Nephron progenitor cell (in vitro differentiated cells): ENCODE measurements at places on chromosomes 12 and 14.

- DNase-seq: no peak
Measured at GRCh38 chr12:3028108-3028507, 49.1 kb upstream of the TSPAN9 start.

- DNase-seq: no peak
Measured at GRCh38 chr14:102272392-102272791, 32.6 kb downstream of the MOK start.

DNA sequence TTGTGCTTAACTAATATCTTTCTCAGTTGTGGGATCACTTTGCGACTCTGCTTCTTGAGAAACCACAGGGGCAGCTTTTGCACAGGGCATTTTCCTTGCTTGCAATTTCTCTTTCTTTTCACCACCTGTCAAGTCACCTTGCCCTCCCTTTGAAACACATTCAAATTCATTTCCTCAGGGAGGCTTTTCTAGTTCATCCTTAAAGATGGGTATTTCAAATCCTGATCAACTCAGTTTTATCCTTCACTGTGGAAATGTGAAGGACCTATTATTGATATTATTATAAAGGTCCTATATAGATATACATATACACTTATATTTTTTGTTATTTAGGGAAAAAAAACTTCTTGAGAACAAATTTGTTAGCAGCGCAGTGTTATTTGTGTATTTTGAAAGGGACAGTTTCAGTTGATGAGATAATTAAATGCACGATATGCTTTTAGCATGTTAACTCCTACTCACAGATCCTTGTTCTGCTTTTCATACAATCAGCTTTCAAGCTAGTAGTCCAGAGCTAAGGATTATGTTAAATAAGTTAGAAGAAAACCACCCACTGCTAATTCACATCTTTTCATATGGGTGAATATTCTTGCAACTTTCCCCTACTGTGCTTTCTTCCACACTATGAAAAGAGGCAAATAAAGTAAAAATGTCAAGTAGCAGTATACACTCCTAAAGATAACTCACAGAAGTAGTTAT lies 501.4 kb upstream of the RGS6 start:
- no peak for DNase-seq

DNA sequence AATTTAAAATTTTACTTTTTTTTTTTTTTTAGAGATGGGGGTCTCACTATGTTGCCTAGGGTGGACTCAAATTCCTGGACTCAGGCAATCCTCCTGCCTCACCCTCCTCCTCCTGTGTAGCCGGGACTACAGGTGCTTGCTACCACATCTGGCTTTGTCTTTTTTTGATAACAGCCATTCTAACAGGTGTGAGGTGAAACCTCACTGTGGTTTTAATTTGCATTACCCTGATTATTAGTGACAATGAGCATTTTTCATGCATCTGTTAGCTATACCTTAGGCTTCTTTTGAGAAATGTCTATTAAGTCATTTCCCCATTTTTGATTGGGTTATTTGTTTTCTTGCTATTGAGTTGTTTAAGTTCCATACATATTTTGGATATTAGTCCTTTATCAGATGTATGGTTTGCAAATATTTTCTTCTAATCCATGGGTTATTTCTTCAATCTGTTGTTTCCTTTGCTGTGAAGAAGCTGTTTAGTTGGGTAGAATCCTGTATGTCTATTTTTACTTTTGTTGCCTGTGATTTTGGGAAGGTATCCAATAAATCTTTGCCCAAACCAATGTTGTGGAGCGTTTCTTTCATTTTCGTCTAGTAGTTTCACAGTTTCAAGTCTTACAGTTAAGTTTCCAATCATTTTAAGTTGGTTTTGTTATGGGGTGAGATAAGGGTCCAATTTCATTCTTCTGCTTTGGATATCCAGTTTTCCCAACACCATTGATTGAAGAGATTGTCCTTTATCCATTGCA lies 86.1 kb downstream of the MYF5 start:
- no peak for DNase-seq

DNA sequence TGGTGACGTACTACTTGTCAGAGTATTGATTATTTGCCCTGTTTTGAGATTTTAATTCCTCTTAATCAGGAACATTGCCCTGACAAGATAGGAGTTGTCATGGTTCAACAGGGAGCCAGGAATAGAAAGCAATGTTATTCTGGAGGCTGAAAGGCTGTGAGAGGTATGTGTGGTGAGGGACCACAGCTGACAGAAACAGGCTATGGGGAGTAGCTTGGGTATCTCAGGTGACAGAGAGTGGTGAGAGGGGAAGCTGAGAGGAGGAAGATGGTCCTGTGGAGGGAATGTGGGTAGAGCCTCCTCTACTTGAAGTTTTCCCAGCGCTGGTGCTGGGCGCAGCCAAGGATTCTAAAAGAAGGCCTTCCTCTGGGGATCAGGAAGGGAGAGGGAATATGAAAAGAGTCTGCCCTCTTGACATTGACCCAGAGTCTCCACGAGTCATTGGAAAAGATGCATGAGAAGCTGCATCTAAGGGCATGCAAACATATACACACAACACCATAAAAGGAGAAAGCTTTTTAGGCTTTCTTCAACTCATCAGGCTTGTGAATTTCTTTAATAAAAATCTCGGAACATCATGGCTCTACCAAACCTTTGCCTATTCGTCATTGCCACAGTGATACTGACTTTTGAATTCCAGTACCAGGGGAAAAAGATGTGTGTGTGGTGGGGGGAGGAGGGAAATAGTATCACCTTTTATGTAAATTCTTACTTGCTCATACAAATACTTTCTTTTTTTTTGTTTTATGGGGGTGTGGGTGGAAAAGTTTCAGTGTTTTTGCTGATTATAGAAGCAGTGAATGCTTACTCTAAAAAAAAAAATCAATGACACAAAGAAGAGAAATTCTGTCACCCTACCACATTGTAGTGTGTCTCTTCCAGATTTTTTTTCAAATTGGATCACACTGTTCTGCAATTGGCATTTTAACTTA lies 39.9 kb upstream of the DHRS7 start:
- DNase-seq: no peak

DNA sequence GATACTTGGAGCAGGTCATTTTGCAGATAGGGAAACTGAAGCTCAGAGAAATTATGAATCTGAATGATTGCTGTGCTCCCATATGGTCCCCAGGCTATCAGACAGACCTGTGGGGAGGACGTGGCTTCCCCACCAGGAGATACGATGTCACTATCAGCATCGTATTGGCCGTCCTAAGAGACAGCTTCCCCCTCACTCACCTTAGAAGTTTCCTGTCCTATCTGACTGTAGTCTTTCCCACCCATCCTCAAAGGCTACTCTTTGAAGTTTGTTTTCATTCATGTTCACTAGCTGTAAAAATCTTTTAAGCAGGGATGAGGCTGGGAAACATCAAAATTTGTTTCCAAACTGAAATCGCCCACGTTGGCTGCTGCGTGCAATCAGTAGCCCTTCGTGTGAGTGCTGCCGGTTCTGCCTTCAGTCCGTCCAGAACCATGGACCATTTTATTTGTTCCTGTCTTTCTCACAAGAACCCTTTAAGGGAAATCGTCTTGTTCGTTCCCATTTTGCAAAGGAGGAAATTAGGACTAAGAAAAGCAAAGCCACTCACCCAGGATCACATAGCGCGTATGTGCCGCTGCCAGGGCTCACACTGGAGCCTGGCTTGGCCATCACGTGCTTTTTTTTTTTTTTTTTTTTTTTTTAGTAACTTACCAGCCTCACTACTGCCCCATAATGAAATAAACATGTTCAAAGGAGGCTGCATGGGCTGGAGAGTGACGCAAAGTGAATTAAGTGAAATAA lies 1.0 kb upstream of the KDM2B start:
- DNase-seq: no peak

DNA sequence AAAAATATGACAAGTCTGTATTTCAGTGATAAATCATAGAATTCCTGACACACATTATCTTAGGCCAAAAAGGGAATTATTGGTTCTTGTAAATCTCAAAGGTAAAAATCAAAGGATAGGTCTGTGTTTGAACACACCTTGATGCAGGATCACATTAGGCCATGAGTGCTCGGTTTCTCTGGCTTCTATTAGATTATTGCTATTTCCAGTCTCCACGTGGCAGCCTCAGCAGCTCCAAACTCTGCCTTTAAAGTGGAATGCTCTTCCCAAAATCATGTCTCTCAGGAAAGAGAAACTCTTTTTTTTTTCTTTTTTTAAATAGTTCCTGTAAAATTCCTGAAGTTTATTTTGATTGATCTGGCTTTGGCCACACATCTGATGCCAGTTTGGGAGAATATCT lies 105.6 kb upstream of the FRMD6 start:
- no peak for DNase-seq

DNA sequence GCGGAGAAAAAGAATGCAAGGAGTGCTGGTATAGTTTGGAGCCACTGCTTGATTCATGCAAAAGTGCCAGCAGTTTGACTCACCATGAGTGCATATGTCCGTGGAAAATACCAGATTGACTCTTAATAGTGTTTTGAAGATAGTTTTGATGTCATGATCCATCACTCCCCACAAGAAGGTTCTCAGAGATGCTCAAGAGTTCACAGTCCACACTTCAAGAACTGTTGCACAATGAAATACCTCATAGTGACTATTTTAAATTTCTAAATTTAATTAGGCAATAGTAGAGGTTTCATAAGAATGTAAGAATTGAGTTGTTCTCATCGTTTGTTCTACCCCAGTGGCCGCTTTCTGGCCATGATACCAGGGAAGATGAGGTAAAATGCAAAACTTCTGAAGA lies 286.6 kb upstream of the RGS6 start:
- DNase-seq: no peak

GRCh38 chr12:105742567-105742874 lies 396.2 kb downstream of the NUAK1 start:
- no peak for DNase-seq

DNA sequence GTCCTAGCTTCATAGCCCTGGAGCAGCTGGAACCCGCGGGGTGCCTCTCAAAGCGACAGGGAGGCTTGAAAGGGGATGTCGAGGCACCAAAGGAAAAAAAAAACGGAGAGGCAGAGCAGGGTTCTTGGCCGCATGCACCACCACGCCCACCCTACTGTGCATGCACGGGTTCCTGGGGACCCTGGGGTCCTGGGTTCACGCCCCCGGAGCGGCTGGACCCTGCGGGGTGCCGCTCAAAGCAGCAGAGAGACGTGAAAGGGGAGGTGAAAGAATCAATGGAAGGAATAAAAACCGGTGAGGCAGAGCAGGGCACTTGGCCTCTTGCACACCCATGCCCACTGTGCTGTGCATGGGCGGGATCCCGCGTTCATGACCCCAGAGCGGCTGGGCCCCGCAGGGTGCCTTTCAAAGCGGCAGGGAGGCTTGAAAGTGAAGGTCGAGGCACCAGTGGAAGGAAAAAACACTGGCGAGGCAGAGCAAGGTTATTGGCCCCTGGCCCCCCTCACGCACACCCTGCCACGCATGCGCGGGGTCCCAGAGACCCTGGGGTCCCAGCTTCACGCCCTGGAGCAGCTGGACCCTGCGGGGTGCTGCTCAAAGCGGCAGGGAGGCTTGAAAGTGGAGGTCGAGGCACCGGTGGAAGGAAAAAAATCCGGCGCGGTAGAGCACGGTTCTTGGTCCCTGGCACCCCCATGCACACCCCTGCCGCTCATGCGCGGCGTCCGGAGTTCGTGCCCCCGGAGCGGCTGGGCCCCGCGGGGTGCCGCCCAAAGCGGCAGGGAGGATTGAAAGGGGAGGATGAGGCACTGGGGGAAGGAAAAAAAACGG lies 318.5 kb downstream of the ALG10 start:
- no peak for DNase-seq

- no peak for DNase-seq
Measured at GRCh38 chr12:106113824-106114446, 24.8 kb downstream of the NUAK1 start.

DNA sequence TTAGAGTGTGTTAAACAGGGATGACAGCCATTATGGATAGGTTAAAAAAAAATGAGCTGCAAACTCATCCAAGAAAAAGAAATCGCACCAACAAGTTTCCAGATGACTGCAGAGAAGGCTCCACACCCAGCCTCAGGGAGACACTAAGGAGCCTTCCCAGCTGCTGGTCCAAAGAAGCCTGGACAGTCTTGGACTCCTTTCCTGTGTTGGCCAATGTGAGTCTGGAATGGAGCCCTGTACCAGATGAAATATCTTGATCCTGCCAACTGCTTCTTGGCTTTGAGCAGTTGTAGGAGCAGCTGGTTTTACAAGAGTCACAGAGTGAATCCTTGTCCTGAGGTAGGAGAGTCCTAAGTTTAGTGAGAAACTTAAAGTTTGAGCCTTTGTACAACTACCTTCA lies 44.5 kb downstream of the SLC38A1 start:
- no peak for DNase-seq

- peak; percentile 56 for DNase-seq
Measured at GRCh38 chr14:22099942-22100763, 426.5 kb upstream of the OR4E1 start.

- no peak for DNase-seq
Measured at GRCh38 chr14:65107200-65107599, 4.9 kb upstream of the MAX start.

- peak; percentile 12 for DNase-seq
Measured at GRCh38 chr12:50314636-50315312, 31.5 kb upstream of the LIMA1 start.

DNA sequence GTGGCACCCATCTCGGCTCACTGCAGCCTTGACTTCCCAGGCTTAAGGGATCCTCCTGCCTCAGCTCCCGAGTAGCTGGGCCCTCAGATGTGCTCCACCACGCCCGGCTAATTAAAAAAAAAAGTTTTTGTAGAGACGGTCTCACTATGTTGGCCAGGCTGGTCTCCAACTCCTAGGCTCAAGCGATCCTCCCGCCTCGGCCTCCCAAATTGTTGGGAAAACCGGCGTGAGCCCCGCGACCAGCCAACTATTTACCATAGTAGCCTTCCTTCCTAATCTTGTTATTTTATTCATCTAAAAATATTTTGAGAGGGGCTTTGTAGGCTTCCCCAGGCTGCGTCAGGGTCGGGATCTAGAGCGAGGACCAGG lies 25.4 kb upstream of the YY1 start:
- DNase-seq: no peak

DNA sequence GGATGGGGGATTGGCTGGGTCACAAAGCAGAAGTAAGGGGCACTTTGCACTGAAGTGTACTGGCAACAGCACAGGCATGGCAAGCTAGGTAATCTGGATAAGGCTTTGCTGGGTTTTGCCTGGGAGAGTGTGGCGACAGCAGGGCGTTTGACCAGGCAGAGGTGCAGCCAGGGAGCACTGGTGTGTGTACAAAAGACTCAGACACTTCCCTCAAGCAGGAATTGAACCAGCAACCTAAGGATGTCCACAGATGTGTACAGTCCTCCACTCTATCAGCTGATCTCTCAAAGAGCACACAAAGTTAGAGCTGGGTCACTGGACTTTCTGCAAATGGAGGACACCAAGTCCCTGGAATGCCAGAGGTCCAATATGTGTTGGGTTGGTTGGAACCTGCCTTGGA lies 15.4 kb upstream of the RNASE4 start:
- DNase-seq: no peak

DNA sequence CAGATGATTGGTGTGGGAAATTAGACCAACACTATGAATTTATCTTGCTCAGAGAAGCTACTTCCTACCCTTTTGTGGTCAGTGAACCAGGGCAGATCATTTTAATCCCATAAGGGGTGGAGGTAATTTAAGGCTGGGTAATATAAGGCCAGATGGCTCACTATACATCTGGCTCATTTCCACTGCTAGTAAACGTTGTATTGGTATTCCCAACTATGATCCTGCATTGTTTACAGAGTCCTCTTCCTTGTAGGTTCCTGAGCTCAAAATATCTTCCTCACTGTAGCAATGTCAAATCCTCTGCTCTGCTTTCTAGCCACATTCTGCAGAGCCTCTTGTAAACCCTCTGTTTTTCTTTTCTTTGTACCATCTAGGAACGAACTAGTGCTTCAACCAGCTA lies 93.0 kb upstream of the MGAT4C start:
- DNase-seq: no peak
